ENCODE measurements at places on chromosomes 6 and 20. TPM values are rescaled to one million over a fixed set of nuclear protein-coding genes. Genes with fewer than 3 reads are reported as not detected.

GRCh38 chr6:147128056-147128455 lies 76.2 kb upstream of the STXBP5 start:
- DNase-seq, result no peak

DNA sequence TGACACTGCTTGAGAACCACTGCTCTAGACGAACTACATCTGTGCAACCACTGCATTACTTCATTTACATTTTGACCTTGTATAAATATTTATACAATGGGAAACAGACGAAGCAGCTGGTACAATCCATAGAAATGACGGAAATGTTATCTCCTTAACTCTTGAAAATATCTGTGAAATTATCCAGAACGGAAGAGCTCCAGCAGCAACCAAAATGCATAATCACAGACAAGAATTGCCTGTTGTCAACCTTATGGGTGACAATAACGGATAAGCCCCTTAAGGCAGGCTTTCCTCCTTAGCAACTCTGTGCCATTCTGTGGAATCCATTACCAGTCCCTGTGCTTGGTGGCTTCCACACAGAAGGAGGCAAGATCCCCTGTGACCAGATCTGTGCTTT lies 115.4 kb downstream of the DTNBP1 start:
- no peak for DNase-seq

Gene MOG
- total RNA-seq, result 2.4 TPM

Gene ZNF311
- total RNA-seq, result 0.36 TPM

All from right cardiac atrium (tissue), 5 donors.